NCI-H2171 (cell line): ENCODE measurements at places on chromosomes 13 and 19.

DNA sequence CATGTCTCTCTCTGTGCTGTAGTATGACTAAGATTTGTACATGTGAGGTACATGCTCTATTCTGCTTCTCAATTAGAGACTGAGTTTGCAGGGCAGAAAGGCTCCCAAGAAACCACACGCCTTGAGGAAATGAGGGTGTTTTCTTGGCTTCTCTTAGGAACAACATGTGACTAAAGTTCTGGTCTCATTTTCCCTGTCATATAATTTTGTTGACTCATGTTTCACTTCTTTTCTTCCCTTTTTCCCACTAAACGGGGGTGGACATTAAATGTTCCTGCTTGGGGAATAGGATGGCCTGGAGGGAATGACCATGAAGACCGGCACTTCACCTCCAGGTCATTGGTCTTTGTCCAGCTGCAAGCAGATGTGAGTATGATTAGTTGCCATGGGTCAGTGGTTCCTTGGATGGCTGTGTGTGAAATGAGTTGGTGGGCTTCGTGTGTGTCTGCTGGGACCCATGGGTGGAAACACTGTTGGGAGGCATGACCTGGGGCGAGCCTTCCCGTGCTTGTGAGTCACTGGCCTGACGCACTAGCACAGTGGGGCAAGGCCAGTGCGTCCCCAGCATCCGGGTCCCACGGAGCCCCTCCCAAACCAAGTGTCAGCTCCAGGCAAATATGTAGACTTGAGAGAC, 56.6 kb downstream of the COL4A1 start:
- no peak for DNase-seq

DNA sequence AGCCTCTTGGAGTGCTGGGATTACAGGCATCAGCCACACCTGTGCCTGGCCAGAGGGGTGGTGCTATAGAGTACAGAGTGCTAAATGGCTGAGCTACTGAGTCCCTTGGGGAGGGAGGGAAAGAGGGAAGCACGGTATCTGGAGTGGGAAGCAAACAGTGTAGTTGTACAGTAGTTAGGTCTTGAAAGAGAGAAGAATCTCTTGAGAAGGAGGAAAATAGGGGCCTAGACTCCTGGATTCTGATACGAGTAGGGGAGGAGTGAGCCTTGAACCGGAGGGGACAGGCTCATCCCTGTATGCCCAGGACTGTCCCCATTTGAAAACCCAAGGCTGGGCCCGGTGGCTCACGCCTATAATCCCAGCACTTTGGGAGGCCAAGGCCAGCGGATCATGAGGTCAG, 5.1 kb downstream of the MYADM start:
- DNase-seq = no peak

DNA sequence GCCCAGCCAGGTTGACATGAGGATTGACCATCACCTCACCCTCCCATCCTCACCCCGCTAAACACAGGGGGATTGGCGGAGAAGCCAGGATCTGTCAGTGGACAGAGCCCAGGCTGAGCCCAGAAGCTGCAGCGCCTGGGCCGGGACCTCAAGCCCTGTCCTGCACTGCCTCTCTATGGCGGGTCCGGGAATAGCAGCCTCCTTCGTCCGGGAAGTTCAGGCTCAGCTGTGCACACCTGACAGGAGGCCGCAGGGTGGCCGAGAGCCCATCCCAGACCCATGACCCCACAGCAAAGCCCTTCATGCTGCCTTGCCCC, 67.8 kb downstream of the SPACA7 start:
- DNase-seq = no peak

GRCh38 chr13:85509512-85509911, 289.7 kb downstream of the SLITRK6 start:
- no peak for DNase-seq

DNA sequence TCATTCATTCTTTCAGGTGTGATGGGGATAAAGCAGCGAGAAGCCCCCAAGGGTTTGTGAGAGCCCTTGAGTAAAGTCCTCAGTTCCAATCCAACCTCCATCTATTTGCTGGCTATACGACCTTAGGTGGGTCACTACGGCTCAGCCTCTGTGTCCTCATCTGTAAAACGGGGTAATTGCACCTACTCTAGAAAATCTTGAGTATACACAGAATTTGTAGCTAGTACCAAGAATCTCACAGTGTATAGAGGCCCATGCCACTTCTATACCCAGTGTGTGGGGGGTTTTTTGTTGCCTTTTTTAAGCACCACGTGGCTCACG, 406 bp upstream of the DNMT1 start:
- DNase-seq = no peak

- no peak for DNase-seq
Observed at GRCh38 chr13:99281811-99282263, 23.7 kb upstream of the GPR18 start.

- DNase-seq = no peak
Observed at GRCh38 chr13:26183416-26183815, 38.7 kb downstream of the RNF6 start.
